BE2C (cell line): ENCODE measurements at places on chromosomes 16 and 17.

DNA sequence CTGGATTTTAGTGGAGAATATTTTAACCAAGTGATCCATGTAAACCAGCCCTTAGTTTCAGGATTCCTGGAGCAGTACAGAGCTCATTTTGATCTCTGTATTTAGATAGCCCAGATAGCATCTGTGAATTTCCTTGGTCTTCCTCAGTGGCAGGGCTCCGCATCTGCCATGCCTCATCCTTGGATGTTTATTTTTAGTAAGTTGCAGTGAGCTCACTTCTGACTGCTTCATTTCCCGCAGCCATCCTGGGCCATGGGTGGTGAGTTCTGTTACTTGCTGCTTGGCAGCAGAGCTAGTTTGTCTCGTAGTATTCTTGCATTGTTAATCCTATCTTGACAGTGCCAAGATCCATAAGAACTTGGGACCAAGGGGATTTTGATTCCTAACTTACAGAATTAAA lies 33.7 kb downstream of the IST1 start:
- no peak for DNase-seq

DNA sequence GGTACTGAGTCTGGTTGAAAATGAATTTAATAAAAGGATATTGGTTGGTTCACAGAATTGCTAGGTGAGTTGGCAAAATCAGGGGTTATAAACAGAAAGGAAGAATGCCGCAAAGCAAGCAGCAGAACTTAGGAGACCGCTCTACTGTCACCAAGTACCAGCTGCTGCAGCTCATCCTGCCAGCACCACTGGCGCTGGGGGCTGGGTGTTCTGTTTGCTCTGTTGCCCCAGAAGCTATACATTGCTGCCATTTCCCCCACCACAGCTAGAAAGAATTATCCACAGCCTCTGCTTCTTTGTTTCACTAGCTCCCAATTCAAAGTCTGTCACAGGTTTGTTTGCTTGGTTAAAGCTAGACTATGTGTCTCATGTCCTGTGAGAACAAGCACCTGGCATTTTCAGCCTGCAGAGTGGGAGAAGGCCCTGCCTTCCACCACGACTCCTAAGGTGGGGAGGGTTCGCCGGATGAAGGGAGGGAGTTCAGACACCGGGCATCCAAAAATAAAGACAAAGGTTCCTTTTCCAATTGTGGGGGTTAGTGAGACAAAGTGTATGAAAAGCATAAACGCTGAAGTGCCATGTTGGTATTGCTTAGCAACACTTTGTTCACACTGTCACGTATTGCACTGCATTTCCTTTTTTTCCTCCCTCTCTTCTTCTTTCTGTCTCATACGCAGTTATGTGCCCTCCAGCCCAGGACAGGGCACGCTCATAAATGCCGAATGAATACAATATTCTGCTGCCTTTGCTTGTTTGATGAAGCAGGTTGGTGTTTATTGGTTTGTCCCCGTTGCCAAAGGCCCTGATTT lies 9.6 kb upstream of the CPD start:
- no peak for DNase-seq

DNA sequence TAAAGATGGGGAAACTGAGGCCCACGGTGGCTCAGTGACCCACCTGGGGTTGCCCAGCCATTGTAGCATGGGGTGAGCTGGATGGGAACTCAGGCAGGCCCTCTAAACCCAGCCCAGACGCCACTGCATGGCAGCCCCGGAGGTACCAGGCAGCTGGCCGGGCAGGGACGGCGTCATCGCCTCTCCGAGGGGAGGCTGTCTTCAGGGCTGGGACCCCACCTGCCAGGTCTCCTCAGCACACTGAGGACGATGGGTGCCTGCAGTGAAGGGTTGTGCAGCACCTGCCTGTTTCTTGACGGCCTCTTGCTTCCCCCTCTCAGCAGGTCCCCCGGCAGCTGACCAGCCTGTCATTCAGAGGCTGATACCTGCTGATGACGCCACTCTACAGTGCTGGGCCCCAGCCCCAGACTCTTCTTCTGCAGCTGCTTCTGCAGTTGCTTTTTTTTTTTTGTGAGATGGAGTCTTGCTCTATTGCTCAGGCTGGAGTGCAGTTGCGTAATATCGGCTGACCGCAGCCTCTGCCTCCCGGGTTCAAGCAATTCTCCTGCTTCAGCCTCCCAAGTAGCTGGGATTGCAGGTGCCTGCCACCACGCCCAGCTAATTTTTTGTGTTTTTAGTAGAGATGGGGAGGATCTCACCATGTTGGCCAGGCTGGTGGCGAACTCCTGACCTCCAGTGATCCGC lies 24.7 kb downstream of the RNF213 start:
- DNase-seq: no peak

GRCh38 chr17:1792495-1793446 lies 30.9 kb downstream of the SERPINF1 start:
- DNase-seq: peak; percentile 20

GRCh38 chr16:8168016-8168415 lies 422.3 kb downstream of the TMEM114 start:
- DNase-seq: no peak

DNA sequence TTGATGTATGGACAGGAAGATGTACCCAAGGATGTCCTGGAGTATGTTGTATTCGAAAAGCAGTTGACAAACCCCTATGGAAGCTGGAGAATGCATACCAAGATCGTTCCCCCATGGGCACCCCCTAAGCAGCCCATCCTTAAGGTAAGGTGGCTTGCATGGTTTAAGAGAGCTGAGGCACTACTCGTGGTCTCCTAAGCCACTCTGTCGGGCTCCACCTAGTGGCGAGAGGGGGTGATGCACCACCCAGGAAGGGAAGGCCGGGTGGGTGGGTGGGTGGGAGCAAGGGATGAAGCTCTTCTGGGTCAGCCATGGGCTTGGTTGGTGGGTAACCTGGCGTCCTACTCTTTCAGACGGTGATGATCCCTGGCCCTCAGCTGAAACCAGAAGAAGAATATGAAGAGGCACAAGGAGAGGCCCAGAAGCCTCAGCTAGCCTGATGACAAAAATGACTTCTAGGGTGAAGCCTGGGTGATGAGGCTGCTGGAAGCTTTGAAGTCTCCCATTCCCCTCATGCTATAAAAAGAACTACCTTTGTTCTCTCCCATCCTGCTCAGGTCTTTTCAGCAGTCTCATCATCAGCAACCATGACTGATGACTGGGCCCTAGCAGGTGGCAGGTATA lies 21.5 kb downstream of the GPR179 start:
- DNase-seq: peak; percentile 78

DNA sequence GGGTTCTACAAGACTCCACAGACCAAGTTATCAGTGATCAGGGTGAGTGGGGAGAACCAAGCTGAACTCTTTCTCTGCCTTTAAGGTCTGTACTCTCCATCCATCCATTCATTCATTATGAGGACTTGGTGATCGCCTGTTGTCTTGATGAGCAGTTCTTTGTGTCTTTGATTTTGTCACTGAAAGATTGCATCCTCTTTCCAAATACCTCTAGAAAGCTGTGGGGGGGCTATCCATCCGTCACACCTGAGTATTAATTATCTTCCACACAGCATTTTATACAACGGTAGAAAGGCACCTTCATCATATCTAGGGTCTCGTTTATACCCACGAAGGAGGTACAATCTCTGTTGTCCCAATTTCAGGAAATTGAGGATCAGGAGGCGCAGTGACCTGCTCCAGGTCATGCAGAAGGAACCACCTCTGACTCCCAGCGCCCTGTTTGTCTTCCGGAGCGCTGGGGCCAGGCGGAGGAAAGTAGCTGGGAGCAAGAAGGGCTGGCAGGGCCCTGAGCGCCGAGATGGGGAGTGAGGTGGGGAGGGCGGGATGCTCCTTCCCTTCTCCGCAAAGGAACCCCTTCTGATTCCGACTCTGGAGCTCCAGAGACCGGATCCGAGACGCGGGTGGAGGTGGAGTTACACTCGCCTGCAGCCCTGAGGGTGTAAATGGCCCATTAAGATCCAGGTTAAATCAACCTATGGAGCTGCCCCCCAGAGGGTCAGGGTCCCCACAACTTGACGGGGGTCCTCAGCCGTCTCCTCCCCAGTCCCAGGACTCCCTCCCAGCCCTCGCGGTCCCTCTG lies 605 bp upstream of the ABAT start:
- no peak for DNase-seq

DNA sequence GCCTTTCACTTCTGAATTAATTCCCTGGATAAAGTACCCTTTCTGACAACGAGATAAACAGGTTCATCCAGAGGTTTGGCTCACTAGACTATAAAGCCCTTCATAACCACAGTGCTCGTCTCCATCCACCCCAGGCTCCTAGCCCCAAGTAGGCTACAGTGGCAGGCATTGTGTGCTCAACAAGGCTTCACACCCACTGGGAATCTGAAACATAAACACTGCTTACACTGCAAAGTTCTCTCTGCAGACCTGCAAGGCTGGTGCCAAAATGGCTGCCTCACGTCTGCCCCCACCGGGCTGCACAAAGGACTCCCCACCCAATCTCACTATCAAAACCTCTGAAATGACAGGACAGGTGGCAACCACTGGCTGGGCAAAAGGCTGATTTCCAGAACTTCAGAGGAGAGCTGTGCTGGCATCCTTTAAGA lies 5.1 kb upstream of the HLF start:
- no peak for DNase-seq

DNA sequence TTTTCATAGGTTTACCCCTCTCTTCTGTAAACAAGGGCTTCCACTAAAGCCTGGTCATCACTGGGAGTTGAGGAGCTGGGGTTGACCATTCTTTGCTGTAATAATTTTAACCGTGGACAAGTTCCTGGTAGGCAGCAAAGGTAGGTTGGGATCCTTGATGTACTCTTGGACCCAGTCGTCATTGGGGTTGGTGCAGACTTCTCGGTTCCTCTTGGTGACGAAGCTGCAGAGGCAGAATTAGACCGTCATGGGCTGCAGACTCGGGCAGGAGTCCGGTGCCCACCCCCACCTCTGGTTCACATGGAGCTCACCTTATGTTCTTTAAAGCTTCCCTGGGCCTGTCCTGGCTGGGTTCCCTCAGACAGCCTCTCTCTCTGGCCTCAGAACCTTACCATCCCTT lies 3.8 kb downstream of the CCL16 start:
- DNase-seq: no peak

DNA sequence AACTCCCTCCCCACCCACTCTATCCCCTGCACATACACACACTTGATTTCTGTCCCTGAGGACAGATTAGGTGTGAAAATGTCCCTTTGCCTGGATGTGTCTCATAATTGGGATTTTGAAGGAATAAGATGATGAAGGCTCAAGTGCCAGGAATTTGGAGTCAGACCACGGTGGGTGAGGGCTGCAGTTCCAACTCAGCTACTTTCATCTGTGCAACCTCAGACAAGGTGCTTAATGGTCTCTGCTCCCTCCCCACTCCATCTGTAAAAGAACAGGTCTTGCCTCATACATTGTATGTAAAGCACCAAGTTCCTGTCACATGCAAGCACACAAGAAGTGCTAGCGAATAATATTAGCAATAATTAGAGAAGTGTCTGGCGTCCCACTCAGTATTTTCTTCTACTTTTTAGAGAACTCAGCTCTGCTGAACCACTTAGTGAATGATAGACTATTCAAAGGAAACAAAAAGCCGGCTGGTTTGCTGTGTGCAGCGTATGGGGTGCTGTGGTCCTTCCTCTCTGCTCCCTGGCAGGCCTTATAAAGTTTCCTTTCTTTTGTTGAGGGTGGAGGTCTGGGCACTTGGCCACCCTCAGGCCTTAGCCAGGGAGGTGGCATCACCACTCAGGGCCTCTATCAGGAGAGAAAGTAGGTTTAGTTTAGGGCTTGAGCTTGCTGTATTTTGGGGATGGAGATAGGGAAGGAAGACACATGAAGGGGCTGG lies 6.4 kb downstream of the TBX4 start:
- DNase-seq: no peak

DNA sequence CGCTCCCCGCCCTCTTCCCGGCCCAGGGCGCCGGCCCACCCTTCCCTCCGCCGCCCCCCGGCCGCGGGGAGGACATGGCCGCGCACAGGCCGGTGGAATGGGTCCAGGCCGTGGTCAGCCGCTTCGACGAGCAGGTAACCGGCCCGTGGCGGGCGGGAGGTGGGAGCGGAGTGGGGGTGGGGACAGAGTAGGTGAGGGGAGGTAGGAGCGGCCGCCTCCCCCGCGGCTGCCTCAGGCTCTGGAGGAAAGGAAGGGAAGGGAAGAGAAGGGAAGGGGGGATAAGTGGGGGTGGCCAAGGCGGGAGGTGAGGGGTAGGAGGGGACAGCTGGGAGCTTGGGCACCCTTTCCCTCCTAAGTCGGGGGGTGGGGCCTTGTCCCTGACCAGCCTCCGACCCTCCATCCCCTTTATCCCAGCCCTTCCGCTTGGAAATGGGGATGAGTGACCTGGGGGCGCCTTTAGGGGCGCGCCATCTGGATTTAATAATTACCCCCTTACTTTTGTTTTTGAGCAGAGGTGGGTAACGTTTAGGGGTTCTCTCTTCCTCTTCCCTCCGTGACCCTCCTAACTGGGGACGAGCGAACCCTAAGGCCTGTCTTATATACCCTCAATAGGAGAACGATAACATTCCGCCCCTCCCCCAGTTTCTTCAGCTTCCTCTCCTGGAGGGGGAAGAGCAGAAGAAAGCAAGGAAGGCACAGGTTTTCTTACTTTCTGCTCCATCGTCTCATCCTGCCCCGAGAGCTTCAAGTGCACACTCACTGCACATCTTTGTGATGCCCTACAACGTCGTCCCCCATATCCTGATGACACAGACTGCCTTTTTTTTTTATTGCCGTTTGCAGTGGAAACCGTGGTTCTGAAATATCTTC lies 694 bp downstream of the NF1 start:
- DNase-seq: peak; percentile 38

DNA sequence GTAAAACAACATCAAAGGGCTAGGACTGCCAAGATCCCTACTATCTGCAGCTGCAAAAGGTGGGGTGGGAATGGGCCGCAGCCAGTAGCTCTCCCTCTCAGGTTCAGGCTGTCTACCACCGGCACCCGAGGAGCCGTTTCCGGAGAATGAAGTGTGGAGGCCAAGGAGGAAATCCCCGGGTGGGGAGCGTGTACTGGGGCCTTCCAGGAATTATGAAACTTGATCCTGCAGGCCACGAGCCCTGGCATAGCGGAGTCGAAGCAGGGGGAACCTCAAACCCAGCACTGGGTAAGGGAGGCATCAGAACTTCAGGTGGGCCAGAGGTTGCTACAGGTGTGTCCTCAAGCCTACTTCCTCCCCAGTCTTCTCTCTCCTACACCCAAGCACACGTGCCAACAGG lies 5.1 kb downstream of the INPP5K start:
- DNase-seq: no peak

DNA sequence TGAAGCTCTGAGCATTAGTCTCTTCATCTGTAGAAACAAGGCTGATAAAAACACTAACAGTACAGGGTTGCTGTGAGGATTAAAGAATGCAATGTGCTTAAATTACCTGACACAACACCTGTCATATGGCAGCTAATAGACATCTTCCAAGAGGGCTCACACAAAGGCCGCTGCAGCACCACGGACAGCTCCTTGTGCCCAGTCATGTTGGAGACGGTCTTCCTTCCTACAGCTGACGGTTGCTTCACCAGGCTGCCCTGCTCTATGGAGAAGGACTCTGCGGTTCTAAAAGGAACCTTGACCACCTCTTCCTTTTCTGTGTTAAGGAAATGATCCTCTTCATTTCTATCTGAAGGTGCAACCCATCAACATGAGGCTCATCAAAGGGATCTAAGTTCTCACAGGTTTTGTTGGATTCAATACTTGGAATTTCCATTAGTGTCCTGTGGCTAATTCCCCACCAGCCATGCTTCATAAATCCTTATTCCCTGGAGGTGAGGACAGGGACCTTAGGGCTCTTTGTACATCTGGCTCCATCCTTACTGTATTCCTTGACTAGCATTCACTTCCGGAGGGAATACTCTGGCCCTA lies 138.9 kb upstream of the CES5A start:
- no peak for DNase-seq
